Aorta (tissue), 5 donors: ENCODE measurements at places on chromosomes 7 and 10. TPM values are rescaled to one million over a fixed set of nuclear protein-coding genes. Genes with fewer than 3 reads are reported as not detected.

The EPDR1 gene
- total RNA-seq, result 39.0 TPM

GRCh38 chr7:103832438-103832837 is 157.0 kb downstream of the RELN start:
- H3K4me3 ChIP-seq, result no peak overlapping the region
- H3K27me3 ChIP-seq, result no peaks in the 10 kb centered on the region
- no peaks in the 10 kb centered on the region for H3K4me1 ChIP-seq
- DNase-seq, result no peak
- H3K36me3 ChIP-seq, result no peaks in the 10 kb centered on the region

GRCh38 chr7:112182749-112183148 is 23.4 kb downstream of the DOCK4 start:
- no peaks in the 10 kb centered on the region for H3K36me3 ChIP-seq
- H3K4me1 ChIP-seq, result no peaks in the 10 kb centered on the region
- H3K27ac ChIP-seq, result no peak overlapping the region

The TEX36 gene
- not detected for total RNA-seq

The OPTN gene
- total RNA-seq, result 87.4 TPM

The MOSPD3 gene
- 19.1 TPM for total RNA-seq

The TCERG1L gene
- total RNA-seq, result not detected

DNA sequence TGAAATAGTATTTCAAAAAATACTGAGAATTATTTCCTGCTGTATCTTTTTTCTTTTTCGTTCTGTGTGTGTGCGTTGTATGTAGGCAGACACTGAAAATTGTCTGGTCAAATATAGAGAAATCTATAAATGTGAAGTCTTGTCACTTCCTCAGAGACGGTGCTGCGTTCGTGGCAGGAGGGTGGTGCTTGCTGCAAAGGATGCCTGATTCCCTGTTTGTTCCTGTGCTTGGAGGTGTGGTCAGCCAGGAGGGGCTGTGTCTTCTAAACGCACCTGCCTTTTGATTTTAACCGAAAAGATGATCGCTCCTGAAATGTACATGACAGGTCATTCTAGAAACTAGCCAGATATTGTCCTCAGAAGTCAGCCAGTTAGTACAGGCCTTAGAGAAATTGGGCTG is 32.5 kb upstream of the PRKAR1B start:
- no peak overlapping the region for H3K27ac ChIP-seq
- peaks cover 17% of the 10 kb centered on the region for H3K36me3 ChIP-seq

- H3K27ac ChIP-seq, result no peak overlapping the region
- peak; percentile 93 for DNase-seq
- peaks cover 7% of the 10 kb centered on the region for H3K36me3 ChIP-seq
These were observed 15.6 kb downstream of the PDAP1 start for GRCh38 chr7:99392659-99393354.

The CDNF gene
- total RNA-seq, result 1.9 TPM

The R3HCC1L gene
- total RNA-seq, result 9.7 TPM

GRCh38 chr7:5532536-5533335 is 109.1 kb upstream of the TNRC18 start:
- no peak overlapping the region for H3K4me3 ChIP-seq
- peak; percentile 84 for DNase-seq
- H3K4me1 ChIP-seq, result no peaks in the 10 kb centered on the region
- peaks cover 13% of the 10 kb centered on the region for H3K36me3 ChIP-seq
- peak overlapping the region; percentile 40 for H3K27ac ChIP-seq
